ENCODE measurements at places on chromosomes 7 and 10. TPM values are rescaled to one million over a fixed set of nuclear protein-coding genes. Genes with fewer than 3 reads are reported as not detected.
A peak's percentile ranks its signal among the peaks of the same experiment; 100 is the strongest.

POLR2J2 gene
- 1.3 TPM for total RNA-seq

EFCAB10 gene
- 0.14 TPM for total RNA-seq

CALN1 gene
- 36.8 TPM for total RNA-seq

LRRC18 gene
- 0.05 TPM for total RNA-seq

C10orf67 gene
- 0.05 TPM for total RNA-seq

SCIN gene
- total RNA-seq: 0.33 TPM

TMEM196 gene
- total RNA-seq: 0.05 TPM

- H3K36me3 ChIP-seq: no peaks in the 10 kb centered on the region
- H3K4me3 ChIP-seq: no peak overlapping the region
- no peaks in the 10 kb centered on the region for H3K4me1 ChIP-seq
- H3K27ac ChIP-seq: no peak overlapping the region
Measured at GRCh38 chr10:19577807-19578206, 238.4 kb upstream of the PLXDC2 start.

- H3K27me3 ChIP-seq: no peaks in the 10 kb centered on the region
- DNase-seq: no peak
- no peak overlapping the region for H3K4me3 ChIP-seq
- no peak overlapping the region for H3K27ac ChIP-seq
Measured at GRCh38 chr10:116870949-116871348, 21.6 kb downstream of the ENO4 start.

GRCh38 chr7:5425507-5426225 lies 2.0 kb upstream of the TNRC18 start:
- no peaks in the 10 kb centered on the region for H3K36me3 ChIP-seq
- peak overlapping the region; percentile 85 for H3K27ac ChIP-seq
- DNase-seq: no peak
- peak overlapping the region; percentile 71 for H3K4me3 ChIP-seq
- peaks cover 86% of the 10 kb centered on the region for H3K27me3 ChIP-seq
- H3K4me1 ChIP-seq: peaks cover 51% of the 10 kb centered on the region

DNA sequence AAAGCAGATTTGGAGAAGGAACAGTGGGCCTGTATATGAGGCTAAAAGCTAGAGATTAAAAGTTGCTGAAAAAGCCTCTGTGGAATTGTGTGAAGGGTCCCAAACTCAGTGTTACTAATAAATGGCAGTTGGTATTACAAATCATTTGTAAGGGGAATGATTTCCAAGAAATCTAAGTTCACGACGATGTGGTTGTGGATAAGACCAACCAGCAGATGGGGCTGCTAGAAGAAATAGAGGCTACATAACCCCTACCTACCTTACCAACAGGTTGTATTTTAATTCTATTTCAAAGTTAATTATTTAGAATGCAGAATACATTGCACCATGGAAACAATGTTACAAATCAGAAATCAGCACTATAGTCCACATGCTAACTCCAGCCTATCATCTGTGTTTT lies 377.1 kb downstream of the HPSE2 start:
- H3K27me3 ChIP-seq: no peaks in the 10 kb centered on the region
- no peak overlapping the region for H3K4me3 ChIP-seq
- no peak for DNase-seq
- no peaks in the 10 kb centered on the region for H3K36me3 ChIP-seq

- no peak overlapping the region for H3K27ac ChIP-seq
- peaks cover 31% of the 10 kb centered on the region for H3K27me3 ChIP-seq
- no peak overlapping the region for H3K4me3 ChIP-seq
- H3K4me1 ChIP-seq: no peaks in the 10 kb centered on the region
- no peak for DNase-seq
Measured at GRCh38 chr10:93599335-93599734, 1.7 kb downstream of the RBP4 start.

GRCh38 chr10:5953676-5954075 lies 23.7 kb downstream of the IL15RA start:
- DNase-seq: no peak
- H3K4me1 ChIP-seq: no peaks in the 10 kb centered on the region
- H3K36me3 ChIP-seq: no peaks in the 10 kb centered on the region
- H3K4me3 ChIP-seq: no peak overlapping the region
- no peak overlapping the region for H3K27ac ChIP-seq
- H3K27me3 ChIP-seq: no peaks in the 10 kb centered on the region

GRCh38 chr7:711093-711921 lies 15.2 kb upstream of the DNAAF5 start:
- no peak for DNase-seq
- no peak overlapping the region for H3K27ac ChIP-seq
- peaks cover 13% of the 10 kb centered on the region for H3K27me3 ChIP-seq
- H3K4me3 ChIP-seq: peak overlapping the region; percentile 19
- peaks cover 4% of the 10 kb centered on the region for H3K4me1 ChIP-seq
- H3K36me3 ChIP-seq: peaks cover 6% of the 10 kb centered on the region

DNA sequence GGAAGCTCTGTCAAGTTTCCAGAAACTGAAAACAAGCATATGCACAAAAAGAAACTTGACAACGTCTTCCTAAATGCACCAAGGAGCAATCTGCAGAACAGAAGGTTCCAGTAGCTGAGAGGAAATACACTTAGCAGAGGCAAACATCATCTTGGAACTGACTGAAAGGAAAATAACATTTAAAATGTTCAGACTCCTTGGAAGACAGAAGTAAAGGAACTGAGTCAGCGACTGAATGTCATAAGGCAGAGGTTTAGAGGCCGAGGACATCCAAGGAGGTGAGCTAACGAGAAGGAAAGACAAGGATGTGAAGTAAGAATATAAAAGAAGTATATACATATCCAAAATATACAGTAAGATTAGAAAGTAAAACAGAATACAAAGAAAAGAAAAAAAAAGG lies 24.1 kb downstream of the SEMA3D start:
- no peaks in the 10 kb centered on the region for H3K4me1 ChIP-seq
- no peak overlapping the region for H3K27ac ChIP-seq
- H3K4me3 ChIP-seq: no peak overlapping the region
- DNase-seq: no peak
- H3K27me3 ChIP-seq: no peaks in the 10 kb centered on the region

DNA sequence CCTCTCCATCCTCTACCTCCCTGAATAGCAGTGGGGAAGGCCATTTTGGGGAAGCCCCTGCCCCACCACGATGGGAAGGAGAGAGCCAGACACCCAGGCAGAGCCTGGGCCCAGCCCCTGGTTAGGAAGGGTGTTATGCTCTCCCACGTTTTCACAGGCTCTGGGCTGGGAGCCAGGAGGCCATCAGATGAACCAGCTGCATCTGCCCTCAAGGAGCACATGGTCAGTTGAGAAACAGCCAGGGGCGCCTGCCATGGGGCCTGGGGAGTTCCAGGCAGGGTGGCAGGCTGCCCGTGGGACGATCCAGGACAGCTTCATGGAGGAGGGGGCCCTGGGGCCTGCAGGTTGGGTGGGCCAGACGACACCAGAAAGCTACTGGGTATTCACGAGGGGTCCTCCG lies 47.5 kb downstream of the CAMK2B start:
- peaks cover 27% of the 10 kb centered on the region for H3K27me3 ChIP-seq
- H3K36me3 ChIP-seq: no peaks in the 10 kb centered on the region
- no peaks in the 10 kb centered on the region for H3K4me1 ChIP-seq
- no peak overlapping the region for H3K27ac ChIP-seq
- H3K4me3 ChIP-seq: no peak overlapping the region

DNA sequence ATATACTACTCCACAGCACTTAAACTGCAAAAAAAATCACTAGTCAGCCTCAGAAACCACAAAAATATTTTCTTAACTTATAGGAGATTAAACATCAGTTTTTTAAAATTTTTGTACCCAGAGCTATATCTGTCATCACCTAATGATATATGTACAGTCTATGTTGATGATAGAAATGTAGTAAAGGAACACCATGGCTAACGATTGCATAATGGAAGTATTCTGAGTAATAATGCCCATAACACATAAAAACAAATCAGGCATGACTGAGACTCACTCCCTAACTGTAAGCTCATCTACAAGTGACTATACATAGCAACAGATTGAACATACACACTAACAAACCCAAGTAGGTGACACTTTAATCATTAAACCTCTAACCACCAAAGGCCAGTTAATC lies 51.3 kb downstream of the TSPAN12 start:
- H3K36me3 ChIP-seq: no peaks in the 10 kb centered on the region
- DNase-seq: no peak
- no peaks in the 10 kb centered on the region for H3K4me1 ChIP-seq
- H3K27me3 ChIP-seq: no peaks in the 10 kb centered on the region
- no peak overlapping the region for H3K27ac ChIP-seq

GRCh38 chr7:33044401-33044718 lies 18.2 kb downstream of the NT5C3A start:
- H3K27me3 ChIP-seq: no peaks in the 10 kb centered on the region
- no peak overlapping the region for H3K27ac ChIP-seq
- no peaks in the 10 kb centered on the region for H3K36me3 ChIP-seq
- H3K4me3 ChIP-seq: no peak overlapping the region
- peaks cover 3% of the 10 kb centered on the region for H3K4me1 ChIP-seq

- no peak for DNase-seq
- peaks cover 27% of the 10 kb centered on the region for H3K27me3 ChIP-seq
- H3K27ac ChIP-seq: no peak overlapping the region
- H3K36me3 ChIP-seq: no peaks in the 10 kb centered on the region
Measured at GRCh38 chr7:156994417-156994816, 16.0 kb downstream of the MNX1 start.

GRCh38 chr7:36526863-36527548 lies 137.3 kb downstream of the ANLN start:
- H3K27me3 ChIP-seq: no peaks in the 10 kb centered on the region
- no peak for DNase-seq
- no peaks in the 10 kb centered on the region for H3K36me3 ChIP-seq
- H3K4me3 ChIP-seq: no peak overlapping the region

GRCh38 chr10:103819493-103819892 lies 35.9 kb downstream of the SH3PXD2A start:
- no peak overlapping the region for H3K27ac ChIP-seq
- H3K27me3 ChIP-seq: peaks cover 15% of the 10 kb centered on the region
- H3K36me3 ChIP-seq: no peaks in the 10 kb centered on the region
- peaks cover 14% of the 10 kb centered on the region for H3K4me1 ChIP-seq
- no peak overlapping the region for H3K4me3 ChIP-seq

- no peaks in the 10 kb centered on the region for H3K36me3 ChIP-seq
- H3K27ac ChIP-seq: peak overlapping the region; percentile 76
- no peaks in the 10 kb centered on the region for H3K27me3 ChIP-seq
- no peak for DNase-seq
Measured at GRCh38 chr7:55054758-55055157, 35.9 kb downstream of the EGFR start.

DNA sequence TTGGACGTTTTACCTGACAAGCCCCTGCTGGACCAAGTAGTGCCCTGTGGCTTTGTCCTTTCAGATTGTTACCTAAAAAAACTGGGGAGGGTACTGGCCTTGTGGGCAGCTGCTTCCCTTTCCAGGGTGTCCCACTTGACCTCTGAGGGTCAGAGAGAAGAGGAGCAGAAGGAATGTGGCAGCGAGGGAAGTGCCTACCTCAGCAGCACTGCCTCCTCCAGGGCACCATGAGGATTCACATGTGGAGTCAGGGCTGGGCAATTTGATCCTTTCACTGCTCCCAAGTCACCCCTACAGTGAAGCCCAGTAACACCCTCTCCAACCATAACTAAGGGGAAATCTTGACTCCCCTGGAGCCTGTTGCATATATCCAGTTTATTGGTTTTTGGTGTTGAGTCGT lies 64.6 kb downstream of the ITGB1 start:
- no peaks in the 10 kb centered on the region for H3K4me1 ChIP-seq
- H3K27me3 ChIP-seq: no peaks in the 10 kb centered on the region
- H3K4me3 ChIP-seq: no peak overlapping the region

DNA sequence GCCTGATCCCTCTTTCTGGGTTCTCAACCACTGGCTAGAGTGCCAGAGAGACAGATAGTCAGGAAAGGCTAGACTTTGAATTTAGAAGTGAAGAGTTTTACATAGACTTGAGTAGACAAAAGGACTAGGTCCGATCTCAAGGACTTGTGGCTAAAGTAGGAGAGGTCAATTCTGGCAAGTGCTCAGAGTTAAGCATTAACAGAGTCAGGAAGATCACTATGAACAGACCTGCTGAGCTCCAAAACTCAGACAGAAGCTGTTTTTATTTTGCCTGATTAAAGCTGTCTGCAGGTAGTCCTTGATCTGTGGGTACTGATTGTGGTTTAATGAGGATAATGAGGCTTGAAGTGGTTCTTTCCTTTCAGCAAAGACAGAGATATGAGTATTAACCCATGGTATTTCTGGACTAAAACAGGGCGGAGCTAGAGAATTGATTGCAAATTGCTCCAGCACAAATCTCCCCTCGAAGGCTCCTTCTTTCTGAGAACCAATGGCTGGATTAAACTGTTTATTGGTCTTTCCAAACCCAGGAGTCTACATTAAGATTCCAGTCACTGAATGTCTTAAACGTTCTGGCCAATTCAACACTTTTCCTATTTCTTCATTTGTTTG lies 423.2 kb downstream of the IPMK start:
- H3K4me1 ChIP-seq: no peaks in the 10 kb centered on the region
- no peaks in the 10 kb centered on the region for H3K27me3 ChIP-seq
- no peak for DNase-seq
- no peaks in the 10 kb centered on the region for H3K36me3 ChIP-seq
- H3K4me3 ChIP-seq: no peak overlapping the region

DNA sequence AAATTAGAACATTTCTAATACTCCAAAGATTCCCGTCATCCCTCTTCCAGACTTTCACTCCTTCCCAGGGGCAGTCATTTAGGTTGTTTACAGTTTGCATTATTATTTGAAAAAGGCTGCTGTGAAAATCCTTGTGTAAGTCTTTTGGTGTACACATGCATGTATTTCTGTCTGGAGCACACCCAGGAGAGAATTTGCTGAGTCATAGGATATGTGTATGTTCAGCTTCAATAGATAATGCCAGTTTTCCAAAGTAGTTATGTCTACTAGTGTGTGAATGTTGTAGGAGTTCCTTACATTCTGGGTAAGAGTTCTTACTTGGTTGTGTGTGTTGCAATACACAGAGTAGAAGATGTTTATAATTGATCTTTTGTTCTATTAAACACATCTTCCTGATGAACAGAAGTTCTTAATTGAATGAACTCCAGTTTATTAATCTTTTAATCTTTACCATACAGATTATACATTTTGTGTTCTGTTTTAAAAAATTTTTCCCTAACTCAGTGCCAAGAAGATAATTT lies 25.3 kb downstream of the CROT start:
- H3K36me3 ChIP-seq: peaks cover 6% of the 10 kb centered on the region
- H3K4me3 ChIP-seq: no peak overlapping the region
- DNase-seq: no peak
- H3K4me1 ChIP-seq: no peaks in the 10 kb centered on the region

DNA sequence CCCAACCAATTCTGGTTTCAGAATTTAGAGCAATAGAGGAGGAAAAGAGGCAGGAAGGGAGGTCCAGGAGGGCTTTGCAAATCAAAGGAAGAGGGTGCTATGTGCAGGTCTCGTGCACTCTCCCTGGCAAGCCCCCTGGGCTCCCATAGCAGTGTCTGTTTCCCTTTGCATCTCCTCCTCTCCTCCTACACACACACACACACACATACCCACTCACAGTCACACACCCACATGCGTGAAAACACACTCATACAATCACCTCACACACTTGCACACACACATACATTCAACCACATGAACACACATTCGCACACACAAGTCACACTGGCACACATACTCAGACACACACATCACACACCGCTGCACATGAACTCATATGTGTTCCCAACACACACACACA lies 105.3 kb downstream of the OAT start:
- H3K27me3 ChIP-seq: no peaks in the 10 kb centered on the region
- H3K27ac ChIP-seq: no peak overlapping the region
- H3K4me1 ChIP-seq: no peaks in the 10 kb centered on the region
